NAMALWA (cell line): ENCODE measurements at places on chromosomes 11 and 22.

DNA sequence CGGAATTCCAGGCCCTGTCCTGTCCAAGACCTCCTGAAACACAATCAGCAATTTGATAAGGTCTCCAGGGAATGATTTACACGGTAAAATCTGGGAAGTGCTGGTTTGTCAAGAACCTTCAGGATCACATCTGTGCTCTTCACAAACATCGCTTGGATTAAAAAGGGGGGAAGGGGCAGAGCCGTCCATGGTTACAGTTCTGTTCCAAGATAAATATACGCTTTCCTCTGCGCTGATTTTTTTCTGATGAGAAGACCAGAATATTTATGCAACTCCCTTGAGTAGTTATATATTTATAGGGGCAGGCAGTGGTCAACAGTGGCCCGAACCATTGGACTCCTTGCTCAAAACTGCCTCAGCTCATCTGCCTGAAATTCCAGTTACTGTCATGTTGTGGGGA lies 9.2 kb upstream of the APOL5 start:
- DNase-seq = no peak

GRCh38 chr11:15228331-15228849 lies 113.7 kb downstream of the INSC start:
- no peak for DNase-seq

DNA sequence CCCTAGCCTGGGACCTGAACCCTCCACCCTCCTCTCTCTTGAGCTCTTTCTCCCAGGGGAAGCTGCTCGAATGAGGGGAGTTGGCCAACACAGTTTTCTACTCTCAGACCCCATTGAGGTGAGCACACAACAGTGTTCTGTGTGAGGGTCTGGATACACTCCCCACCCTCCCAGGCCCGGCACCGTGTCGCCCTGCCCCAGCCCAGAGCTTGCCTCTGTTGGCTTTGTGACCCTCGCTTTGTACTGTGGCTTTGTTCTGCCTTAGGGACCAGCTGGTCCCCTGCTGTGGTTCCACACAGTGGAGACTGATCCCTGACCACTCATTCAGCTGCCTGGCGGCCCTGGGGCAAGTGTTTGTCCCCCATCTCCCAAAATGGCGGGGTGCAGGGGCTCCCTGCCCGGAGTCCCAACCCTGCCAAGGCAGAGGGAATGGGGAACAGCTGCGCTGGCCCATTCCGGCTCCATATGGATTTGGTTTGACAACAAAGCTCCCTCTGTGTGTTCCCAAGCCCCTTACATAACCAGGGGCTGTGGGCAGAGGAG lies 8.3 kb downstream of the ST3GAL4 start:
- no peak for DNase-seq

DNA sequence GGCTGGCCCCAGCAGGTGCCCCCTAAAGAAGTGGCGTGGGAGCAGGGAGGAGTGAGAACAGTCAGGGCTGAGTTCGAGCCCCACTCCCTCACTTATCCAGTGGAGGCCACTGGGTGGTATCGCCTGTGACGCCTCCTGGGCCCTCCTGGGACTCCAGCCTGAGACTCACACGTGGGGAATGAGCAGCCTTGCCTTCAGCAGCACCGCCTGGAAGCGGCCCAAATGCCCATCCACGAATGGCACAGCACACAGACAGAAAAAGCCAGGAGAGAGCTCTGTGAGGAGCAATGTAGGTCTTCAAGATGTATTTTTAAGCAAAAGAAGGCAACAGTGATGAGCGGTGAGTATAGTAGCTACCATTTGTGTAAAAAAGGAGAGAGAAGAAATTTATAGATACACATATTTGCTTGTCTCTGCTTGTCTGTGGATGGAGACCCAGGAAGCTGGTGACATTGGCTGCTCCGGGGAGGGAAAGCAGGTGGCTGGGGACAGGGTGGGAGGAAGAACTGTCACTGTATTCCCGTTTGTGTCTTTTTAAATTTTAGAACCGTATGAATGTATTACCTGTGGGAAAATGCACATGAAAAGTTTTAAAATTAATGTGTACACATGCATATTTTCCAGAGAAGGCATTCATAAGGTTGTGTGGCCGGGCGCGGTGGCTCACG lies 13.2 kb downstream of the KCNJ4 start:
- DNase-seq = no peak
